Activated CD4-positive, alpha-beta T cell treated with anti-CD3 and anti-CD28 coated beads, Interleukin-2, amount 10 ng/mL, durations not matched to agents 7 days and 5 days (primary cell): ENCODE measurements at places on chromosomes 7 and 10. TPM values are rescaled to one million over a fixed set of nuclear protein-coding genes. Genes with fewer than 3 reads are reported as not detected.

- no peak for DNase-seq
These were observed 68.9 kb upstream of the NMT2 start for GRCh38 chr10:15237351-15237750.

- DNase-seq: no peak
These were observed 38.1 kb upstream of the HBP1 start for GRCh38 chr7:107130487-107131220.

DNA sequence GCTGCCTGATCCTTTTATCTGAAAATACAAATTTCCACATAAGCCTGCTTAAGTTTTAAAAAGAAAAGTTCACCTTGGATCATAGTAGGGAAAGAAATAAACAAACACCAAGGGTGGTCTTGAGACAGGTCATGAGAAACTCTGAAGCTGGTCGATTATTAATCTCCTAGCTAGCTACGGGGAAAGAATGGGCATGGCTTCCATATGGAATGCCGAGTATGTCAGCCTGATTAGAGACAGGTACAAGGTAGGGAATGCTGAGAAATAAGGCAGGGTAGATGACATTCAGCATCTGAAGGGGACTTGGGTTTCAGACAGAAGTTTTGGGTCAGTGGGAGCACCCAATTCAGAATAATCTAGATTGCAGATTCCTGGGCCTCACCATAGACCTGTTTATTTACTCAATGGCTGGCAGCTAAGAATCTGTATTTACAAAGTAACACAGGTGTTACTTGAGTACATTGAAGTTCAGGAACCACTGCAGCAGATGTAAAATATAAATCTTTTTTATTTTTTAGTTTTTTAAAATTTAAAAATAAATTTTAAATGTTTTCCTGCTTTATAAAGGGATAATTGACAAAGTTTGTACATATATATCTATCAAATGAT is 49.0 kb downstream of the SCIN start:
- no peak for DNase-seq

DNA sequence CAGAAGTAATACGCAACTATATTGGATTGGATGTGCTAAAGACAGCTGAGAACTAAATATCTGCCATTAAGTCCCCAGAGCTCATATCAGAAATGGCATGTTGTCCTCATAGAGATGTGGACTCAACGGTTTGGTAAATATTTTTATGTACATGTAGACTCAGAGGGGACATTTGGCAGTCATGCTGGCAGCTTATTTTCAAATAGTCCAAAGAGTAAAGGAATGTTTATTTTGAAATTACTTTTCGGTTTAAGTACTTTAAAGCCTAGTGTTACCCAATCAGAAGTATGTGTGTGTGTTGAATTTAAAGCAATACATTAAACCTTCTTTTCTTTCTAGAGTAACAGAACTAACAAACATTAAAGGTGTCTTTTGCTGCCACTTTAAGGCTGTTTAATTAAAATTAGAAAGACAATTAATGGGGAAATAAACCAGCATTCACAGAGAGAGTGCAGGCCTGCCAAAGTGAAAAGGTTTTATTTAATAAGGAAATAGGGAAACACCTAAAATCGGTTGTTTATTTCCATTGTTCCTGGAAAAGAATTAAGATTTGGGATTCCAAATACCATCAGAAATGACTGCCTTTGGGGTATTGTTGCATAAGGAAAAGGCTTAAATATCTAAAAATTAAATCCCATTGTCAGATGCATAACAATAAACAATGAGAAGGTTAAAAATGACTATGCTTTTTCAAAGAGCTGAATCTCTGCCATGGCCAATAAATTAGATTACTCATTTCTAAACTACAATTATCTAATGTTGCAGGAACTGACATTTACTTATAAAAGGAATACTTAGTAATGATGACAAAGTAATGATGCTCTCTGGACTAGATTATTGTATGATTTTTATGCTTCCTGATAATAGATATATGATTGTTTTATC is 113.4 kb upstream of the AHR start:
- no peak for DNase-seq

Gene NPC1L1
- not detected for total RNA-seq

DNA sequence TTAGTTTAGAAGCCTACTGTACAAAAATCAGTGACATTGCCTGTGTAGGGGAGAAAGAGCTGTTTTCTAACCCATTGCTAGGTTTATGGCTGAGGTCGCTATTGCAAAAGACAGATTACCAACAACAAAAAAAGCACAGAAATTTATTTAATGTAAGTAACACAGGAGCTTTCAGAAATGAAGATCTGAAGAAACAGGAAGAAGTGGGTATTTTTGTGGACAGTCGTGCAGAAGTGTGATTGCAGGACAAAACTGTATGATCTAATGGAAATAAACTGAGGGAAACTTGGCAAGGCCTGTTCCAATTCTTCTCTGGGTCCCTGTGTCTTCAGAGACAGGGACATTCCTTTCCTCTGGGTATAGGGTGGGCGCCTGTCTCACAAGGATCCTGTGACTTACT is 87.4 kb downstream of the APBB1IP start:
- DNase-seq: no peak

DNA sequence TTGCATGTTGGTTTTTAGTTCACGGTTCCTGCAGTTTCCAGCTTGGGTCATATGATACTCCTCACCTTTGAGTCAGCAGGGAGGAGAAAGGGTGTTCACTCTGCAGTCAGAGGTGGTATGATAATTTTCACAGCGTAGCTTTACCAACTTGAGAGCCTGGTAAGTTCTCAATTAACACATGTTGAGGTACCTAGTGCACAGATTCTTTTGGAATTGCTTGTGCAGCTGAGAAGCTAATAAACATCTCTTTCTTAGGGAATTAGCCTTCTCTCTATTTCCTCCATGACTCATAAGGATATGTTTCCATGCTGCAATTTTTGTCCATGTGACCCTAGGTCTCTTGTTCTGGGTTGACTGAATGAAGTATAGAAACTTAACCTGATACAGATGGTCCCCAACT is 166.6 kb downstream of the KIF20B start:
- no peak for DNase-seq

DNA sequence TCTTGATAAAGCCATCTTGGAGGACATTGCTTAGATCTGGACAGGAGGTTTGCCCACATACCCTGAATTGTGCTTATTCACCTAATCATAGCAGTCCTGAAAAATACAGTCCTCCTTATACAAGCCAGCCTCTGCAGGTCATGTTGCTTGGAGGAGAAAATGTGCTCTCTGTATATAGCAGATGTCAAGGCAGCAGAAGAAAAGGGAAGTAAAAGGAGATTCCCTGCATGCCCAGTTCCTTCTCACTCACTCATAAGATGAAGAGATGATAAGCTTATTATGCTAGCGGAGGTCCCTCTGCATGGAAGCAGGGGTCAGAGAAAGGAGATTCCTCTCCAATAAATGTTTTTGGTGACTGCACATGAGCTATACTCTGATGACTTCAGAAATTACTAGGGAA is 458.8 kb upstream of the ZMIZ1 start:
- no peak for DNase-seq

Gene DHTKD1
- total RNA-seq: 19.8 TPM

Gene WDR86
- 0.29 TPM for total RNA-seq

Gene BNIP3
- total RNA-seq: 59.0 TPM

GRCh38 chr10:77168861-77169260 is 468.7 kb downstream of the KCNMA1 start:
- DNase-seq: no peak

Gene TMEM273
- total RNA-seq: 14.0 TPM

DNA sequence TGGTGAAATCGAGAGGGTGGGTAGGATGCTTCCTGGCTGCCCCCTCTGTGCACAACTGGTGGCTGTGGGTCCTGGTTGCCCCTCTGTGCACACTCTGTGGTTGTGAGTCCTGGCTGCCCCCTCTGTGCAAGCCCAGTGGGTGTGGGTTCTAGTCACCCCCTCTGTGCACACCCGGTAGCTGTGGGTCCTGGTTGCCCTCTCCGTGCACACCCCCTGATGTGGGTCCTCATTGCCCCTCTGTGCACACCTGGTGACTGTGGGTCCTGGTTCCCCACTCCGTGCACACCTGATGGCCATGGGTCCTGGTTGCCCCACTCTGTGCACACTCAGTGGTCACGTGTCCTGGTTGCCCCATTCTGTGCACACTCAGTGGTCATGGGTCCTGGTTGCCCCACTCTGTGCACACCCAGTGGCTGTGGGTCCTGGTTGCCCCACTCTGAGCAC is 20.3 kb upstream of the RET start:
- no peak for DNase-seq

- DNase-seq: no peak
These were observed 12.8 kb downstream of the OR13A1 start for GRCh38 chr10:45302573-45302972.

DNA sequence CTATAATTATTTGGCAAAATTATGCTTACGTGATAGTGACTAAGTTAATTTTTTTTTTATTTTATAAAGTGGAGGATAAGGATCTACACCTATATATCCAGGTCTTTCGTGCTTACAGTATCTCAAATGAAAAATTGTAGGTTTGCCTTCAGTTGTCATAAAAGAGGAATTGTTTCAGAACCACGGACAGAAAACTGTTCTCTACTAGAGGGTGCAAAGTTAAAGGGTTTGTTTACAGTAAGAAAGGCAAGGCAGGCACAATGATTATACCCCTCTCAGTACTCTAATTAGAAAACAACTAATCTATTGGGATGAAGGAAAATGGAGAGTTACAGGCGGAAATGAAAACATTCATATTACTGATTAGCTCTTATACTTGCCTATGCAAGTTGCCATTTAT is 1.5 kb downstream of the PCLO start:
- DNase-seq: no peak

Gene PRLHR
- total RNA-seq: not detected

DNA sequence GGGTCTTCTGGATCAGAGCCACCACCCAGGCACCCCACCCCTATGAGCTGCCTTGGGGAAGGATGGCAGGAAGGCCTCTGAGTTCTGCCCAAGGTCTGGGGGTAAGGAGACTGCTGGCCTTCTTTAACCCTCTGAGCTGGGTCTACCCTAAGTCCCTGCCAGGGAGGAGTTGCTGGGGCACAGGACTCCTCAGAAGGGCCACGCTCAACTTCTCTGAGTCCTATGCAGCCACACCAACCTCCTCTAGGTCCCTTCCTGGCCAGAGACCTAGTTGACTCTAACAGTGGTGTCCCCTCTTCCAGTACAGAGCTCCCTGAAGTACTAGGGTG is 2.6 kb upstream of the NEURL1 start:
- DNase-seq: no peak

DNA sequence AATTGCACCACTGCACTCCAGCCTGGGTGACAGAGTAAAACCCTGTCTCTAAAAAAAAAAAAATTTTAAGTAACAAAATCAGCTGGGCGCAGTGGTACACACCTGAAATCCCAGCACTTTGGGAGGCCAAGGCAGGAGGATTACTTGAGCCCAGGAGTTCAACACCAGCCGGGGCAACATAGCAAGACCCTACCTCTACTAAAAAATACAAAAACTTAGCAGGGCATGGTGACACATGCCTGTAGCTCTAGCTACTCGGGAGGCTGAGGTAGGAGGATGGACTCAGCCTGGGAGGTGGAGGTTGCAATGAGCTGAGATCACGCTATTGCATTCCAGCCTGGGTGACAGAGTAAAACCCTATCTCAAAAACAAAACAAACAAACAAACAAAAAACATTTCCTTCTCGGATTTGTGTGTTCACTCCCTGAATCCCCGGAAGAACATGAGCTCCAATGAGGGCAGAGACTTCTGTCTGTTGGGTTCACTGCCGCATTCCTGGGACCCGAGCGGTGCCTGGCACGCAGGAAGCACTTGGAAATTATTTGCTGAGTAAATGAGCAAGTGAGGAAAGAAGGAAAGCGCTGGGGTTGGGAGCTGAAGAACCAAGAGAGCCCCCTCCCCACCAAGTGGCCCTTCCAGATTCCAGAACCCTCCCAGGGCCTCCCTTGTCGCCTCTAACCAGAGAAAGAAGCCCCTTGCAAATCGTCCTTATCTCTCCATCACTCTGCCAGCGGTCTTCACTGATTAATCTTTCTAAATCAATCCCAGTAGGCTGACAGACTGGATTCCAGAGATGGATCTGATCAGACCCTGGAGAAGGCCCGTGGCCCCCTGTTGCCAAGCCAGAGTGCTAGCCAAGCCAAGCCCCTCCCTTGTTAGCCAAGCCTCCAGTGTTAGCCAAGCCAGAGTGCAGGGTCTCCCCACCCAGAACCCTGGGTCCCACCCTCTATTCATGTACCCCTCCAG is 6.2 kb downstream of the TNRC18 start:
- no peak for DNase-seq

Gene MOGAT3
- total RNA-seq: not detected

Gene PPP1R17
- not detected for total RNA-seq

Gene NKX1-2
- total RNA-seq: not detected

Gene AGR2
- total RNA-seq: not detected

DNA sequence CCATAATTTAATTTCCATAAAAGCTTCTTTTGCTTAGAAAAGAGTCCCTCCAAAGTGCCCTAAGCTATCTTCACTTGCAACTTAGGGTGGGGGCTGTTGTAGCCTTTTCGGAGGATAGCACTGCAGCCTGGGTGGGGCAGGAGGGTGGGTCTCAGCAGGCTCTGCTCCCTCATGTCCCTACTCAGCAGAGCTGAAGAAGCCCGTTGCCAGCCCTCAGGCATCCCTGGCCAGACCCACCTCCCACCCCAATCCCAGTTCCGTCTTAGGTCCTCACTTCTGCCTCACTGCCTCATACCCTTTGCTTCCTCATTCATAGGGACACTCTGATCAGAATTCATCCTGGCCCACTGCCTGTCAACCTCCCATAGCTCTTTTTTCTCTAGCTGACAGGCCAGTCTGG is 99.8 kb upstream of the ZMIZ1 start:
- DNase-seq: no peak

Gene ANXA8L1
- total RNA-seq: 0.15 TPM

DNA sequence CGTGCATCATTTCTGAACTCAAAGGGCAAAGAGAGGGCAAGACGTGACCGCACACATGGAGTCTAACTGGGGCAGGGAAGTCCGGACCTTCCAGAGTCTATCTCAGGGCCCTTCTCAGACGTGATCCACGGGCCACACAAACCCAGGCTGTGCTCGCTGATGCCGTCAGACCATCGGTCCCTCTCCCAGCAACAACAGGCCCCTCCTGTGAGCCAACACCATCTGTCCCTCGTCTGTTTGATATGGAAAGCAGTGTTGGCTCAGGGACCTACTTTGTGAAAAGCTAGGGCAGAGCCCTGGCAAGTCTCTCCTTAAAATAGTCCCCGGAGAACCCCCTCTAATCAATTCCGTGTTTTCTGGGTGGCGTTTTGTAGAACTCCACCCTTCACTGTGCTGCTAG is 208.8 kb downstream of the TCERG1L start:
- no peak for DNase-seq

DNA sequence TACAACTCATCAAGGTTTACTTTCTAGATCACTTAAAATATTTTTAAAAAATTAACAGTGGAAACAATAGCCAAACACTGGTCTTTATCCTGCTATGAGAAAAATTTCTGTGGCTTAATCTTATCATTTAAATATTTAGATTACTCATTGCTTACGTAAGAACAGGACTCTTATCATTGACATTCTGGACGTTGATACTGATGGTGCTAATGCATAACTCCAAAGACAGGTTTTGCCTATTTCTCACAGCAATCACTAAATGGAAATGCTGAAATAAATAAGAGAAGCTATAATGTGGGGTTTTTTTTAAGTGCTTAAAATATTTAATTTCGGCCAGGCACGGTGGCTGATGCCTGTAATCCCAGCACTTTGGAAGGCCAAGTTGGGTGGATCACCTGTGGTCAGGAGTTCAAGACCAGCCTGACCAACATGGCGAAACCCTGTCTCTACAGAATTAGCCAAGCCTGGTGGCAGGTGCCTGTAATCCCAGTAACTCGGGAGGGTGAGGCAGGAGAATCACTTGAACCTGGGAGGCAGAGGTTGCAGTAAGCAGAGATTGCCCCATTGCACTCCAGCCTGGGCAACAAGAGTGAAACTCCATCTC is 195.0 kb downstream of the HGF start:
- DNase-seq: no peak

Gene ATOH7
- not detected for total RNA-seq
